T-helper 1 cell treated with Interleukin-12 subunit alpha and Interleukin-12 subunit beta and Interleukin-4 antibody, amounts not matched to agents 30 ng/mL and 1 ng/mL, for 36 hours (primary cell): ENCODE measurements at places on chromosomes 16 and 17. TPM values are rescaled to one million over a fixed set of nuclear protein-coding genes. Genes with fewer than 3 reads are reported as not detected.

Gene SLC16A13
- total RNA-seq = 26.1 and 31.2 TPM in 2 replicates

Gene RRAD
- 0.95 and 1.1 TPM in 2 replicates for total RNA-seq

Gene LGALS9
- 141 and 145 TPM in 2 replicates for total RNA-seq

Gene GRB2
- 150 and 168 TPM in 2 replicates for total RNA-seq

Gene ANKRD40CL
- total RNA-seq = not detected in 2 replicates

Gene DNASE1L2
- 3.1 and 3.2 TPM in 2 replicates for total RNA-seq

Gene CCL2
- total RNA-seq = 0.22 and 0.49 TPM in 2 replicates
